Bronchial epithelial cell (primary cell): ENCODE measurements at places on chromosomes 2 and 18. TPM values are rescaled to one million over a fixed set of nuclear protein-coding genes. Genes with fewer than 3 reads are reported as not detected.

DNA sequence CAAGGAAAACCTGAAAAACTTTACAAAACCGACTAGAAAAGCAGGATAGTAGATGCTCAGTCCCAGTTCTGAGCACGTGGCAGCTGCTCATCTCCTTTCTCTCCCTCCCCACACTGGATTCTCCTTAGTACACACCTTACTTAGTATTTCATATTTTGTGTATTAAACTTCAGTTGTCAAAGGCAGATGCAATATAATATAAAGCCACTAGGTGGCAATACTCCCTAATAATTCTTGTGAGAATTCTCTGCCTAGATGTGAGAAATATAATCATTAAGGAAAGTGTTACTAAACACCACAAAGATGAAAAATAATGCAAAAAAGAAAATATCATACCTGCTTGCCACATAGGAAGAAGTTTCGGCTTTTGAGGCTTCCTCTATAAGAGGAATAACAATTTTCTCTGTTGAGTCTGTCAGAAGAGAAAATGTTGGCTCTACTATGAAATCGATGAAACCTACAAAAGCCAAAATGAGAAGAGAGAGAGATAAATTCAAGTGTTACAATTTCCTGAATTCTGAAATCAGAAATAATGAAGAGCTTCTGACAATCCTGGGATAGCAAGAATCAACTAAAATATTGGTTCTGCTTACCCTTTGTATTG is 200.6 kb downstream of the PPP1R1C start:
- DNase-seq, result peak; percentile 48

The SERPINB4 gene
- total RNA-seq, result 0.26 and 15.7 TPM in 2 replicates

DNA sequence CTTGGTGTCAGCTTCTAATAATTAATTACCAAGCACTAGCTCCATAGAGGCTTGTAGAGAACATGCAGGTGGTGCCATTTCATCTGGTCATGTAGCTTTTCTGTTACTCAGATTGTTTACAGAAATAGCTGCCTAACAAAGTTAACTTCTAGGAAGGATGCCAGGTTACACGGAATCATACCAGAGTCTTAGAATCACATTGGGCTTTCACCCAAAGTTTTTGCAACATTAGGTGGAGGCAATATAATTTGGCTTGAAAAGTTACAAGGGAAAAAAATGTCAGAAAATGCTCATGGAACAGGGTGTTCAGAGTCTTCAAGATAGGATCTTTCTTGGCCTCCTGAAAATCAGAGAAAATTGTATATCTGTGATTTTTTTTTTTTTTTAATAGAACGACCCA is 135.6 kb downstream of the ARHGAP15 start:
- DNase-seq, result peak; percentile 38

DNA sequence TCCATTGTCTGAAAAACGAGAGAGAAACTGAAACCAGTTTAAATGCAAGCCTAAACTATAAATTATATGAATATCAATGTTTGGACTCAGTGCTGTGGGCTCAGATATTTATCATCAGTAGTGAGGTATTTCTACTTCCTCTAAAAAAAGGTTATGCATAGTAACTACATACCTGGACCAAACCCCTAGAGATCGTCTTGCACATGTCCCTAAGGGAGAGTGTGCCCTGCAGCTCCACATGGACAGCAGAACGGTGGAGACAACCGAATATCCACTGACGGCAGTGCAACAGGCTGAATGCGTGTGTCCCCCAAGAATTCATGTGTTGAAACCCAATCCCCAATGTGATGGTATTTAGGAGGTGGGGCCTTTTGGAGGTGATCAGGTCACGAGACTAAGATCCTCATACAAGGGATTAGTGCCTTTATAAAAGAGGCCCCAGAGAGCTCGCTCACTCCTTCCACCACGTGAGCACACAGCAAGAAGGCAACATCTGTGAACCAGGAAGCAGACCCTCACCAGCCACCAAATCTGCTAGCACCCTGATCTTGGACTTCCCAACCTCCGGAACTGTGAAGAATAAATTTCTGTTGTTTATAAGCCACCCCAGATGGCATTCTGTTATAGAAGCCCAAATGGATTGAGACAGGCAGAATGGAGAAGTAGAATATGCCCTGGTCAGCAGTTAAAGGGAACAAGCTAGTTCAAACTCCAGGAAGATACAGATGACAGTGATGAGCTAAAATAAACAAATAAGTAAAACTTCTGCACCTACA is 208.4 kb downstream of the ANAPC1 start:
- DNase-seq, result no peak

DNA sequence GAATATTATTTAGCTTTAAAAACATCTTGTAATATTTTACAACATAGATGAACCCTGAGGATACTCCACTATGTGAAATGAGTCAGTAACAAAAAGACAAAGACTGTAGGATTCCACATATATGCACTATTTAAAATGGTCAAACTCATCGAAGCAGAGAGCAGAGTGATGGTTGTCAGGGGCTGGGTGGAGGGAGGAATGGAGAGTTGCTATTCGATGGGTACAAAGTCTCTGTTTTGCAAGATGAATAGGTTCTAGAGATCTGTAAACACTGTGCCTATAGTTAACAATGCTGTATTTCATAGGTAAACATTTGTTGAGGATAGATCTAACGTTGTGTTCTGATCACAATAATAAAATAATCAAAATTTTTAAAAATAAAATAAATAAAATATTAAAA is 1675.9 kb upstream of the CELF4 start:
- DNase-seq, result no peak

- no peak for DNase-seq
These were observed 33.7 kb downstream of the LANCL1 start for GRCh38 chr2:210442878-210443277.

The ABCG8 gene
- under 0.01 TPM in 1 of 2 replicates, not detected in the other for total RNA-seq

DNA sequence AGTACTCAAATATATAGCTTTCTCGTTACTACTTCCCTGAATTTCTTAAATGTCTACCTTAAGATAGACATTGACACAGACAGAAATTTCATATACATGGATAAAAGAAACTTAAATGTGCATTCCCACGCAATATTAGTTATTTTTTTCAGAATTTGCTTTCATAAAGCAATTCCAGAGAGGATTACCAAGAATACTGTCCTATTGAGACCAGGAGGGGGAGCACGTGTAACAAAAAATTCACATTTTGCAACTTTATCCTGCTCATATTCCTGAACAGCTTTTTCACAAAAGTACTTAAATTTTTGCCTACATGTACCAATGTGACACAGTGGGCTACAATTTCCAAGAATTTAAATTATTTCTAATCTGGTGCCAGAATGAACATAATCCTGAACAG is 30.7 kb upstream of the ERCC3 start:
- peak; percentile 34 for DNase-seq

The HRH4 gene
- under 0.01 and 0.13 TPM in 2 replicates for total RNA-seq

DNA sequence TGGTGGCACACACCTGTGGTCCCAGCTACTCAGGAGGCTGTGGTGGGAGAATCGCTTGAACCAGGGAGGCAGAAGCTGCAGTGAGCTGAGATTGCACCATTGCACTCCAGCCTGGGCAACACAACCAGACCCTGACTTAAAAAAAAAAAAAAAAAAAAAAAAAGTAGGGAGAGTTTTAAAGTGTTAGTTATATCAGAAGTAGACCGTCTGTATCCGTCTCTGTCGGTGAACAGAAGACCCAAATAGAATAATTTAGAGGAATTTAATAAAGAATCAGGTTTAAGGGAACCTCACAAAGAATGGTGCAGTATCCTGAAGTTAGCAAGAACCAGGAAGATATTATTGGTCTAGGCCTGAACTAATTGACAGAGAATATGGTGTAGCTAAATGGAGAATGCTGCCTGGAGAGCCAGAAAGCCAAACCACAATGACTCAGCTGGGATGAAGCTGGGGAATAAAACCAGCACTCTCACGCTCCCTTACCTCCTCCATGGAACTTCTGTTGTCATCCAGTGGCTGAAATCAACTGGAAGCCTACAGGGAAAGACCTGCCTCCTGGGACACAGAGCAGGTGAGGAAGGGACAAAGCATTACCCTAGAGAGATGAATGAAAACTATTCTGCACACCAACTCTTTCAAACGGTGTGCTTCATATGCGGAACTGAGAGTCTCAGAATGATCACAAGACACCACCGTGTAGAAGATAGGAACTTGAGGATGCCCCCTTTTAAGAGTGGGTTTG is 39.1 kb upstream of the PLEKHM3 start:
- peak; percentile 78 for DNase-seq

DNA sequence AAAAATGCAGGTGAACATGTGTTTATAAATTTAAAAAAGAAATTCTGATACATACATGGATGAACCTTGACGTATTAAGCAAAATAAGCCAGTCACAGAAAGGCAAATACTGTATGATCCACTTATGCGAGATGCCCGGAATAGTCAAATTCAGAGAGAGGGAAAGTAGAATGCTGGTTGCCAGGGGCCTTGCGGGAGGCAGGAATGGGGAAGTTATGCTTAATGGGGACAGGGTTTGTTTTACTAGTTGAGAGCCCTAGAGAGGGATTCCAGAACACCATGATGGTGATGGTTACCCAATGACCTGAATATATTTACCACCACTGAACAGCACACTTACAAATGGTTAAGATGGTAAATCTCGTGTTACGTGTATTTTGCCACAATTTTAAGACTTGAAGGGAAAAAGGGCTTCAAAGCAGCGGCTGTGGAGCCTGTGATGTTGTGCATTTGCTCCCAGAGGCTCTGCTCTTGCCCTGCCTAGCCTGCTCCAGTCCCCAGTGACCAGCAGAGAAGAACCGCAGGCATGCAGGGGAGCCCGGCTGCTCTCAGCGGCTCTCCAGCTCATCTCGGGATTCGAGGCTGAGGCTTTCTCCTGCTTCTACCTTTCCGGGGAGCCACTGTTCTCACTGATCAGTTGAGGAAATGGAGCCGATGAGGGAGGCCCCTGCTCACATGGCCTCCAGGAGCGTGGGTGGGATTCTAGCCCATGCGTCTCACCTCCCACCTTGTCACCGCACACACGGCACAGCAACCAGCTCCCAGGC is 51.7 kb upstream of the TFCP2L1 start:
- no peak for DNase-seq

- DNase-seq, result no peak
These were observed 12.4 kb downstream of the CNNM4 start for GRCh38 chr2:96772903-96773671.
